ENCODE measurements at places on chromosomes 3 and 15. TPM values are rescaled to one million over a fixed set of nuclear protein-coding genes. Genes with fewer than 3 reads are reported as not detected.

HYKK gene
- 1.7 TPM for total RNA-seq

SLC30A4 gene
- total RNA-seq, result 5.7 TPM

KPNA4 gene
- total RNA-seq, result 55.5 TPM

EFHB gene
- 0.24 TPM for total RNA-seq

ZNF639 gene
- 34.3 TPM for total RNA-seq

PCLAF gene
- 64.4 TPM for total RNA-seq

NME9 gene
- total RNA-seq, result not detected

SLCO2A1 gene
- total RNA-seq, result 0.11 TPM

ZNF621 gene
- 11.0 TPM for total RNA-seq

DNA sequence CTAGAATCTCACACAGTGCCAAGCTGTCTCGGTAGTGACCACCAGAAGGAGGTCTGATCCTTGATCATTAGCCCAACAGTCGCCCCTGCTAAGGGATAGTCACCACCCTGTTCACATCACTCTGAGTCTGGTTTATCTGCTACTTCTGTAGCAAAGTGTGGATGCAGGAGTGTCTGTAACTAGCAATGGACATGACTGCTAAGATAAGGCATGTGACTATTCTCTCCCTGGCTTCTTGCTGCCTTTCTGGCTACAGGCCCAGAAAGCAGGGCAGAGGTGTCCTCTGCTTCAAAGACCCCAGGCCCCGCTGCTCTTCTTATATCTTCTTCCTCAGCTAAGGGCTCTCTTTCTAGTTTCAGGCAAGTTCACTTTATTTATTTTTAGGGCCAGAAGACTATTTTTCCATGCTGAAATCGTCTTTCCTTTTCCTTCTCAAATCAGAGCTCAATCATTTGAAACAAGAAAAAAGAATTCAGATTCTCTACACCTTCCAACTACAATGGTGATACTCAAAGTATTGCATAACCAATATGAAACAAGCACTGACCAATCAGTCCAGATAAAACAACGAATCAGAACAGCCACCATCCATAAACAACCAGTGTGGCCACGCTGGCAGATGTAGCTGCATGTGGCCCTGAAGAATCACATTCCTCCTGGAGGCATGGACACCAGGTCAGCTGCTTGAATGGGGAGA lies 8.0 kb upstream of the KNG1 start:
- no peak for DNase-seq

- DNase-seq, result no peak
These were observed 61.4 kb downstream of the FRMD4B start for GRCh38 chr3:69324362-69325025.

GRCh38 chr3:126924458-126924857 lies 58.5 kb upstream of the PLXNA1 start:
- DNase-seq, result no peak

DNA sequence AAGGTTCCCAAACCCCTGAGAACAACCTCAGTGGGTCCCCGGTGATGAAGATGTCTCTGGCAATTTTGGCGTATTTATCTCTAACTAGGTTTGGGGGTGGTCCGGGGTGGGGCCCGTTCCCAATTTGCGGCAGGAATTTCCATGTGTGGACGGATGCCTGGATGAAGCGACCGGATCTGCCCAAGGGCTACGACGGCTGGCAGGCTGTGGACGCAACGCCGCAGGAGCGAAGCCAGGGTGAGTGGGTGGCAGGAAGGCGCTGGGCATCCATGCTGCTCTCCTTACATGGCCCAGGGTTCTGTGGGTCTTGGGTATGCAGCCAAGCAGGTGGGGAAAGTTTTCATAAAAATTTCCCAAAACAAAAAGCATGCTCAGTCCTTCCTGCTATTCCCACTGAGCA lies 29.3 kb downstream of the TGM4 start:
- no peak for DNase-seq

GRCh38 chr15:76951220-76951619 lies 19.7 kb downstream of the RCN2 start:
- DNase-seq, result no peak

- no peak for DNase-seq
These were observed 2.9 kb downstream of the CBLB start for GRCh38 chr3:105865867-105866350.

DNA sequence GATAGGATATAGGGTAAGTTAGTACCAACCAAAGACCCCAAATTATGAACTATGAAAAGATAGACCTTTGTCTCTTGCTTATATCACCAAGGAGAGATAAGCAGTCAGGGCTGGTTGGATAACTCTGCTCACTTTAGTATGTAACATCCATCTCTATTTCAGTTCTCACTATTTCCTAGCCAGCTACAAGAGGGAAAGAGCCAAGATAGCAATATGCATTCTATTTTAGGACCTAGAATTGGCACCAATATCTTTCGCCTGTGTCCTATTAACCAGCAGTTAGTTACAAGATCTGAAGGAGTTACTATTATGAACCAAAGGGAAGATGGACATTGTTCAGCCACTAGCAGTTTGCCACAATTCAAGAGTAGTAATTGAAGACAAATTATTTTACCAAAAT lies 457.5 kb downstream of the NSUN3 start:
- DNase-seq, result no peak

GRCh38 chr3:6568999-6569493 lies 291.9 kb upstream of the GRM7 start:
- no peak for DNase-seq

GRCh38 chr3:36514171-36514570 lies 133.9 kb downstream of the STAC start:
- no peak for DNase-seq

GRCh38 chr3:141336672-141337522 lies 31.4 kb upstream of the ZBTB38 start:
- peak; percentile 86 for DNase-seq

GRCh38 chr15:27869697-27870281 lies 229.3 kb downstream of the OCA2 start:
- DNase-seq, result no peak

DNA sequence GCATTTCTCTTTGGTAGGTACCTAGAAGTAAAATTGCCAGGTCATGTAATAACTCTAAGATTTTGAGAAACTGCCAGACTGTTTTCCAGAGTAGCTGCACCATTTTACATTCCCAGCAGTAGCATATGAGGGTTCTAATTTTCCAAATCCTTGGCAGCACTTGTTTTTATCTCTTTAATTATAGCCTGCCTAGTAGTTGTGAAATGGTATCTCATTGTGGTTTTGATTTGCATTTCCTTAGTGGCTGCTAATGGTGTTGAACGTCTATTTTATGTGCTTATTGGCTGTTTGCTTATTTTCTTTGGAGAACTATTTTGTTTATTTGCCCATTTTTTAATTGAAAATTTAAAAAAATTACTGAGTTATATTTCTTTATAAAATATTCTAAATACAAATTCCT lies 117.9 kb downstream of the TCF12 start:
- no peak for DNase-seq

DNA sequence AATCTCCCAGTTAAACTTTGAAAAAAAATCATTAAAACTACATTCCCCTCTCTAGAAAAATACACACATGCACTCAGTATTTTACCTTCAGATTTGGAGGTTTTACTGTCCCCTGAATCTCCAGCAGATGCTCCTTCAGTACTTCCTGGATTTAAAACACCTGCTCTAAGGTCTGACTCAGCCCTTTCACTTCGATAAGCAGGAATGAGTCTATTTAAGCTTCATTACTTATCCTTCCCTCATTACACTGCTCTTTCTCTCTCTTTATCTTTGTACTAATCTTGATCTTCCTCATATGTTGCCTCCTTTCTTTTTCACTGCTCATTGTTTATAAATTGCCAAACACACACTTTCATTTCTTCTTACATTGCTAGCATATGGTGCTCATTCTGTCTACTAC lies 443.9 kb downstream of the DIPK2A start:
- DNase-seq, result no peak

DNA sequence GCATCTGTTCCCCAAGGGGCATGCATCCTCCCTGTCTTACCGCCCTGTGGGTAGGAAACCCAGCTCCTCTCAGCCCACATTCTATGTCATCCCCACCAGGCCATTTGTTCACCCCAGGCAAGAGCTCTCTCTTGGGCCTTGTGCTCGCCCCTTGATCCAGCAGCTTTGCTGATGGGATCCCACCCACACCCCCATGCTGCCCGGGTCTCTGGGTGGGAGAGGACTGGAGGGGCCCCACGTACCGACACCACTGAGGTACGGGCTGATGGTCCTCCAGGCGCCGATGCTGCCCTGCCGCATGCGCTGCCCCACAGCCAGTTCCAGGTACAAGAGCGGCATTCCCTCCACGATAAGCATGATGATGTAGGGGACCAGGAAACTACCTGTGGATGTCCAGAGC lies 14.5 kb downstream of the SLC6A20 start:
- DNase-seq, result no peak
